ENCODE measurements at places on chromosomes 1 and 21. TPM values are rescaled to one million over a fixed set of nuclear protein-coding genes. Genes with fewer than 3 reads are reported as not detected.

The HNRNPR gene
- total RNA-seq: 229 TPM

The PSRC1 gene
- 14.1 TPM for total RNA-seq

The LRRN2 gene
- total RNA-seq: 16.3 TPM

The PERM1 gene
- 0.63 TPM for total RNA-seq

The TBX19 gene
- 1.6 TPM for total RNA-seq

The PLA2G5 gene
- not detected for total RNA-seq

The CFHR2 gene
- total RNA-seq: not detected

The VWA5B1 gene
- total RNA-seq: 0.63 TPM

The NEK2 gene
- total RNA-seq: 3.8 TPM

The CDCA8 gene
- total RNA-seq: 1.9 TPM

The IFI44L gene
- 8.5 TPM for total RNA-seq

The SLC44A3 gene
- 2.2 TPM for total RNA-seq

The RBM8A gene
- 85.4 TPM for total RNA-seq

The WDTC1 gene
- 31.0 TPM for total RNA-seq

The TRIM45 gene
- total RNA-seq: 8.5 TPM

Measured in parietal lobe (tissue), 2 donors.